CD4-positive, alpha-beta T cell treated with Interleukin-6 for 4 hours (primary cell): ENCODE measurements at places on chromosomes 1 and 21.
A peak's percentile ranks its signal among the peaks of the same experiment; 100 is the strongest.

- DNase-seq: no peak
Measured at GRCh38 chr1:68301471-68302001, 69.2 kb upstream of the WLS start.

DNA sequence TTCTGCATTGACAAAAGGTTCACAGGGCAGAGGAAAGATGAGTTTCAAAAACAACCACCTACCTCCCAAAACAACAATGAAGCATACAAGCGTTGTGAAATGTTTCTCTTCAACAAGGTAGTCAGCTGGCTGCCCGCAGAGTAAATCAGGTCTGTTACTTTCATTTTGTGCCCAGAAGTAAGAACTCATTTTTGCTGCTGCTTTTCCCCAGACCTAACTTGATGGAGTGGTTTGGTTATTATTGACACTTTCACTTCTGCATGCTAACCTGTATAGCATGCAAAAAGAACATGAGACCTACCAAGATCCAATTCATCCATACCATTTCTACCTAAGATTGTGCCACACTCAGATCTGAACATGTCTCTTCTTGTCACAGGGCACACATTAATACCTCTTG lies 1.3 kb downstream of the SLC9C2 start:
- DNase-seq: no peak

DNA sequence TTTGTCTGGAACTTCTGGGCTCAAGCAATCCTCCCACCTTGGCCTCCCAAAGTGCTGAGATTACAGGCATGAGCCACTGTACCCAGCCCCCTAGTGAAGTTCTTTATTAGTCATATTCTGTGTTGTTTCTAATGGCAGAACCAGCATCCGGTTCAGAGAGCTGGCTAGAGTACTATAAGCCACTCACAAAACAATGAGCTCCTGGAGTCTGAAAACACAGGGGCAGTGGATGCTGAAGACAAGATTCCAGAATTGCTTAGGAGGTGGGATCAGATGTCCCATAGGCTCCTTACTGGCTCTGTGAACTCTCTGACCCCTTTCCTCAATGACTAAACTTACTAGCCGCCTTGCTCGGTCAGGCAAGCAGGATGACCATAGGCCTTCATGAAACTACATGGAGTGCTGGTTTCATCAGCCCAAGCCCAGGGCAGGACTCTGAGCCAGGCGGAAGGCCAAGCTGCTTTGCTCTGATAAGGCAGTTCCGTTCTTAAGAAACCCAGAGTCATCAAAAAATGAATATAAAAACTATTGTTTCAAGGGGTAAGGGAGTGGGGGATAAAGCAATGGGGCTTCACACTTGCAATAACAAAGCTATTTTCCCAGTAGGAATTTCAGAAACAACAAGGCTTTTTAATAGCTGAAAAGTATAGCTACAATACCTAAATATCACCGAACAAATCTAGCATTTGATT lies 8.1 kb downstream of the MTHFR start:
- no peak for DNase-seq

- no peak for DNase-seq
Measured at GRCh38 chr1:161225178-161225533, 704 bp upstream of the TOMM40L start.

- no peak for DNase-seq
Measured at GRCh38 chr1:171983584-171983983, 142.3 kb downstream of the DNM3 start.

DNA sequence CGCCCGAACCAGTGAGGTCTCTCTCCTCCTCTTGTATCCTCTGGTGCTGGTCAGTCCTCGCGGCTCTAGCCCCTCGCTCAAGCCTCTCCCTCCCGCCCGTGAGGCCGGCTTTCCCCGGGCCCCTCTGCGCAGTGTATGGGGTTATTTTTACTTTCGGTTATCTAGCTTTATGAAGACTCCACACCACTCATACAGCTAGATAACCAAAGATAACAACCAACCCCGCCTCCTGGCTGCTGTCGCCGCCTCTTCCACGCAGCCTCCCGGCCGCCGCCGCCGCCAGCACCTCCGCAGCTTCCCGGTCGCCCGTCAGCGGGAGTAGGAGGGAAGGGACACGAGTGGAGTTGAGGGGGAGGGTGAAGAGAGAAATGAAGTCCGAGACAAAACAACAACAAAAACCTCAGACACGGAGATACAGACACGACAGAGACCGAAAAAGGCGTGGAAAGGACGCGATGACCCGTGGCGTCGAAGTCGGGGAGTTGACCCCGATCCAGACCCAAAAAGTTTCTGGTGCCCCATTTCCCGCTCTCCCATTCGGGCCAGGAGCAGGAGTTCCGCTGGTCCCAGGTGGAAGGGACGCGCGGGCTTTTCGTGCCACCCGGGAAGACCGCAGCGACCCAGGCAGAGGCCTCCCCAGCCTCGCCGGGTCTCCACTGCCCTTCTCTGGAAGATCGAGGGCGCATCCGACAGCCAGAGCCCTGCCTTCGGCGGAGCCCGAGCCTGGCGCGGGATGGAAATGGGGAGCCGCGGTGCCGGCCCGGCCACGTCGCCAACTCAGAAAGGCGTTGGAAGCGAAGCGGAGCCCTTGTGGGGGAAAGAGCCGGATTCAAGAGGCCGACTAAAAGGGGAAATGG lies 51.4 kb downstream of the RHBG start:
- peak; percentile 56 for DNase-seq
